ENCODE measurements at places on chromosomes 7 and 10. TPM values are rescaled to one million over a fixed set of nuclear protein-coding genes. Genes with fewer than 3 reads are reported as not detected.

Gene TRIL
- total RNA-seq: not detected

Gene ELFN1
- total RNA-seq: 0.27 TPM

Gene FOXK1
- total RNA-seq: 34.6 TPM

Gene TBXAS1
- total RNA-seq: 1.8 TPM

Gene MINDY4
- 2.6 TPM for total RNA-seq

Gene KIAA1549
- total RNA-seq: 1.6 TPM

Gene LBX1
- total RNA-seq: not detected

Gene RBP4
- not detected for total RNA-seq

Gene CUBN
- 0.19 TPM for total RNA-seq

Gene VSTM2A
- total RNA-seq: not detected

Gene ARHGEF35
- 4.9 TPM for total RNA-seq

Gene PCLO
- not detected for total RNA-seq

Gene CALML3
- total RNA-seq: not detected

Gene HMX3
- total RNA-seq: 0.42 TPM

Gene CRHR2
- not detected for total RNA-seq

Gene RNF148
- not detected for total RNA-seq

Gene OPALIN
- not detected for total RNA-seq

Gene CABCOCO1
- not detected for total RNA-seq

Gene PRSS37
- not detected for total RNA-seq

Gene ZNF37A
- 22.3 TPM for total RNA-seq

Gene CALHM3
- not detected for total RNA-seq

Gene ASZ1
- not detected for total RNA-seq

Gene NT5C3A
- 28.1 TPM for total RNA-seq

Gene FEZF1
- not detected for total RNA-seq

Gene PGAM2
- not detected for total RNA-seq

Gene EPO
- not detected for total RNA-seq

Gene VENTX
- total RNA-seq: not detected

Gene PAX4
- not detected for total RNA-seq
